ENCODE measurements at places on chromosomes 12 and 14.

- DNase-seq = no peak
Observed at GRCh38 chr12:19190292-19191031, 60.9 kb downstream of the PLEKHA5 start.

- DNase-seq = no peak
Observed at GRCh38 chr12:114450515-114451300, 44.8 kb upstream of the TBX5 start.

DNA sequence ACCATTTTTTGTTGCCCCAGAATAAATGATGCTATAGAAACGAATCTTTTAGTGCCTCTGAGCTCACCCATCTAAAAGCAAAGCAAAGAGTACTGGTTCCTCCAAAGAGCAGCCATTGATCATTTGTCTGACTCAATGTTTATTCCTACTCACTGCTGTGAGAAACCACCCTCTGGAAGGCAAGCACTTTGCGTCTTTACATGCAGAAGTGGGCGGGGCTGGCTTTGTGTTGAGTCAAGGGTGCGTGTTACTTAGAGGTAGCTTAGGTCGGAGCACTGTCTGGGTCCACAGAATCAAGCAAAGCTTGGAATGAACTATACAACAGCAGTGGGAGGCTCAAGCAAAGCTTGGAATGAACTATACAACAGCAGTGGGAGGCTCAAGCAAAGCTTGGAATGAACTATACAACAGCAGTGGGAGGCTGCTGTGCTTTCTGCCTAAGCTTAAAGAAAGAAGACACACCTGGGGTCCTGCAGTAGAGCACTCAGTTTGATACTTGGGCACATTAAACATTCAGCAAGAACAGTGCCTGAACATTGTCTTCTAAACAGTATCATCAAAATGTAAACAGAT, 77.2 kb upstream of the PRICKLE1 start:
- no peak for DNase-seq

DNA sequence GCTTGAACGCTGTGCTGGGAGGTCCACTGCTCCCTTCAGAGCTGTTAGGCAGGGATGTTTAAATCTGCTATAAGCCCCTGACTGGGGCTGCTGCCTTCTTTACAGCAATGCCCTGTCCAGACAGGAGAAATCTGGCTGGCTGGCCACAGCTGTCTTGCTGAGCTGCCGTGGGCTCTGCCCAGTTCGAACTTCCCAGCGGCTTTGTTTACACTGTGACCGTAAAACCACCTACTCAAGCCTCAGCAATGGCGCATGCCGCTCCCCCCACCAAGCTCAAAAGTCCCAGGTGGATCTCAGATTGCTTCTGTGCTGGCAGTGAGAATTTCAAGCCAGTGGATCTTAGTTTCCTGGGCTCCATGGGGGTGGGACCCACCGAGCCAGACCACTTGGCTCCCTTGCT, 35.8 kb downstream of the CKAP4 start:
- DNase-seq = no peak

GRCh38 chr12:28242129-28242495, 51.9 kb downstream of the CCDC91 start:
- no peak for DNase-seq

DNA sequence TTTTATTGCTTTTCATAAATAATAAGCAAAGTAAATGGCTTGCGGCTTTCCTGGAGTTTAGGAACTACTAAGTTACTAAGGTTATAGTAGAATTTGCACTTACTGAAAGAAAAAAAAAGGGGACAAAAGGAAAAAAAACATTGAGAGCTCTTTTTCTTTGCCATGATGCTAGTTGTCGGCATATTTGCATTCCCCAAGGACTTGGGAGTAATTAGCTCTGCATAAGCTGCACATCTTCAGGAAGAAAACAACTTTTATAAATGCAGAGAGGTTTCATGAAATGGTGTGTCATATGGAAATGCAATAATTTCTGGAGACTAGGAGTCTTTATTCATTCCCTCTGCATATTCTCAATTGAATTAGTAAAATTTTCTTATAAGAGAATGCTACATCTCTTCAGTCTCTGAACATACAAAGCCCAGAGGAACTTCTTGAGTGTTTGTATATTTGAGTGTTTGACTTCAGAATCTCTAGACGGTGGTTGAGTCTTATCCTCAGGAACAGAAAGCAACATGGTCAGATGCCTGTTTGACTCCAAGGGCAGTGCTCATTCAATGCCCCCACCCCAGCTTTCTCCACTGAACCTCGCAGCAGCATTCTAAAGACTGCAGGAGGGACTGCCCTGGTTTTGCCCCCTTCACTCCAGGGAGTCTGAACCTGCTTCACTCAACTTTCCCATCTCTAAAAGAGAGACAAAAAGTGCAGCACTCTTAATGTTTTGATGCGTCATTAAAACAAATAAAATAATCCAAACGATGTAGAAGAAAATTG, 158.9 kb upstream of the EEA1 start:
- no peak for DNase-seq

DNA sequence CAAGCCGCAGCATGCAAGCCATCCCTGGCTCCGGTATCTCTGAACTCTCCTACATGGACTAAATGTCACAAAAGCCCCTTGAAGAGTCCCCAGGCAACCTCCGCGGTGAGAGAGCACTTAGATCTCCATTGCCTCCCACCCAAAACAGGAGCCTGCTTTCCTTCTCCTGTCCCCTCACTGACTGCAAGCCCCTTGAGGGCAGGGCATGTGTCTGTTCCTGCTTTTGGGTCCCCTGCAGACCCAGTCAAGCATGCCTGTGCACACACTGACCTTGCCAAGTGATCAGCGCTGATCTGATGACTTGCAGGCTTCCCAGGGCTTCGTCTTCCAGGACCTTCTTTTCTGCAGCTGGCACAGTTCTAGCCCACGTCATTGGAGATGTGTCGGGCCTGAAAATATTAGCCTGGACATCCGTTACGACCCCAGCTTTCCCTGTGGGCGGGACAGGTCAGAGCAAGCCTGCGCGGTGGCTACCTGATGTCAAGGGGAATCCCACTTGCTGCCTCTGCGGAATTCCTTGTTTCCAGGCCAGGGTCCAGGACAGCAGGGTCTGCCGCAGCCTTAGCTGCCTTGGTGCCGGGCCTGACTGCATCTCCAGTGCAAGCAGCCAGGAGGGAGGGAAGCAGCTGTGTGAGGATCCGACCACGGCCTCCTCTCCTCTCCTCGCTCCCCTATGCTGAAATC, 92.5 kb downstream of the FBXL14 start:
- no peak for DNase-seq

DNA sequence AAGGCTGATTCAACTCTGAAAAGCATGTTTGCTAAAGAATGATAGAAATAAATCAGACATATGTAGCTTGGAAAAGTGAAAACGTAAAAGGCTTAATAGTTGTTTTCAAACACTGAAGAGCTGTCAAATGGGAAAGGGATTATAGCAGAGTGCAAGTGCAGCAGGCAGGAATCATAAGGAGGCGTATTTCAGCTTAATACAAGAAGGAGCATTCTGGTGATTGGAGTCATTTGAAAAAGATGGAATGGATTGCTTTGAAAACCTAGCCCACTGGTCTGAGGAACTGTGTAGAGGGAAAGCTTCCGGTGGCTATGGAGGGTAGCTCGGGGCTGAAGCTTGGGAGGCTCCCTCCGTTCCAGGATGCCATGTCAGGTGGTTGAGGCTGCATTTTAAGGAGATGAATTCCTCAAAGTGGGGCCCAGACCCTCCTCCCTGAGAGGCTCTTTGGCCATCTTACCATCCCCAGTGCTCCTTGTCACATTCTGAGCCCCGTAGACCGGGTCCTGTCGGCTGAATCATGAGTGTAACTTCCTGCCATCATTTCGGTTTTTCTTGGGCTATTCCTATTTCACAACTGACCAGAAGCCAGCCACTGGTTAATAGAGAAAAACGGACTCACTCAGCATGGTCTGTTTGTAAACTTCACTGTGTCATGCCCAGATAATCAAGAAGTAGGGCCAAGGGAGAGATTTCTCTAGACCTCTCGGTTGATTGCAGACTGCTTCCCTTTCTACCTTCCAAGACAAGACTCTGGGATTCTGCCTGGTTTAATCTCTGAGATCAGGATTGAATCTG, 6.5 kb downstream of the WNT5B start:
- no peak for DNase-seq

DNA sequence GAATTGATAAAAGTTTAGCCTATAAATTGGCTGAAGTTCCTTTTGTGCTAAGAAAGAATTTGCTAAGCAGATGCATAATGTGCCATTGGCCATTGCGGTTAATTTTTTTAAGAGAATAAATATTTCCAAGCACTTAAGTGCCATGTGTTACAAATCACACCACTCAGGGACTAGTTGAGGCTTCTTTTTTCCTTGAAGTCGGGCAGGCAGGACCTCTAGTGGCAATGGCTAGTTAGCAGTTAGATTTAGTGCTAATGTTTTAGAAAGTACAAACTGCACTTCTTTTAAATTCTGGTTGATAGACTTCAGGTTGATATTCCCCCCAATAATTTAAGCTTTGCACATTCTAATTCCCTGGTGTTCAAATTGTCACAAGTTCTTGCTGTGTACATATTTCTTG, 294.3 kb downstream of the APAF1 start:
- no peak for DNase-seq

- no peak for DNase-seq
Observed at GRCh38 chr12:8554451-8555195, 13.9 kb upstream of the CLEC4E start.

All from T-helper 2 cell treated with Interferon-gamma antibody and Interleukin-4, amounts not matched to agents 5 μg/mL and 100 μg/mL, for 36 hours (primary cell).